ENCODE measurements at places on chromosomes 2 and 18. TPM values are rescaled to one million over a fixed set of nuclear protein-coding genes. Genes with fewer than 3 reads are reported as not detected.
A peak's percentile ranks its signal among the peaks of the same experiment; 100 is the strongest.

Gene PPP3R1
- 25.7 TPM for total RNA-seq

Gene EFHD1
- total RNA-seq, result 0.17 TPM

DNA sequence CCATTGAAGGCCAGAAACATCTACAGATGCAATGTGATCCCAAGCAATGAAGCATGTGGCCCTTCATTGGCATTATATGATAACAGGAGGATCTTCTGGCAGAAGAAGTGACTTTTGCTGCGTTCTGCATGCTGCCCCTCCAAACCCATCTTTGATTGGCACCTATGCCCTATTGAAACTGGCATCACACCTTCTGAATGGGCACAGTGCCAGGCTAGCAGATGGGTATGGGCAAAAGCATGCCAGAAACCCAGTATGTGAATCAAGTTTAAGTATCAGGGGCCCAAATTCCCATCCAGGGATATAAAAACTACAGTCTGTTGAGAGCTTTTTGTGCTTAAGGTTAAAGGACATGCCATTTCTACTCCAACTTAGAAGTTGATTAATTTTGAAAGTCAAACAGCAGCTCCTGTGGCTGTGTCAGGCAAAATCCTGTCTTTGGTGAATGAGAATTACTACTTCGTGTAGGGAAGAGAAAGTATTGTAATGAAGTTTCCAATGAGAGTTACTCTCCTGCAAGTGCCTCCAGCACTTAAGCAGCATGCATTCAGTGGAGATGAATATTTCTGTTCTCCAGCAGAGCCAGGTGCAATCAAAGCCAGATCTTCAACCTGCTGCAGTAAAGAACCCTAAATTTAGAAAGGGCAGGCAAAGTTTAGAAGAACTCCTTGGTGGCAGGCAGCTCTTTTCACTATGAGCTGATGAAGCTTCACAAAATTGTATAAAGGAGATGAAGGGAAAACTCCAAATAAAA, 8.6 kb downstream of the VRK2 start:
- DNase-seq, result no peak

GRCh38 chr2:40037303-40037702, 258.2 kb upstream of the THUMPD2 start:
- DNase-seq, result no peak

- peak; percentile 75 for DNase-seq
These were observed 13.6 kb upstream of the THADA start for GRCh38 chr2:43609290-43609918.

GRCh38 chr2:27723372-27724144, 48.0 kb upstream of the MRPL33 start:
- DNase-seq, result peak; percentile 75

GRCh38 chr2:28166956-28167355, 225.7 kb upstream of the FOSL2 start:
- no peak for DNase-seq

Measured in HepG2 (cell line).